ENCODE measurements at places on chromosomes 4 and X. TPM values are rescaled to one million over a fixed set of nuclear protein-coding genes. Genes with fewer than 3 reads are reported as not detected.

GRCh38 chr4:158760866-158761265 lies 8.0 kb upstream of the FNIP2 start:
- no peak for DNase-seq
- no peaks in the 10 kb centered on the region for H3K36me3 ChIP-seq
- H3K27me3 ChIP-seq, result no peaks in the 10 kb centered on the region
- no peak overlapping the region for H3K4me3 ChIP-seq
- no peak overlapping the region for H3K27ac ChIP-seq

GRCh38 chr4:167688660-167689142 lies 403.6 kb upstream of the ANXA10 start:
- no peak overlapping the region for H3K4me3 ChIP-seq

DNA sequence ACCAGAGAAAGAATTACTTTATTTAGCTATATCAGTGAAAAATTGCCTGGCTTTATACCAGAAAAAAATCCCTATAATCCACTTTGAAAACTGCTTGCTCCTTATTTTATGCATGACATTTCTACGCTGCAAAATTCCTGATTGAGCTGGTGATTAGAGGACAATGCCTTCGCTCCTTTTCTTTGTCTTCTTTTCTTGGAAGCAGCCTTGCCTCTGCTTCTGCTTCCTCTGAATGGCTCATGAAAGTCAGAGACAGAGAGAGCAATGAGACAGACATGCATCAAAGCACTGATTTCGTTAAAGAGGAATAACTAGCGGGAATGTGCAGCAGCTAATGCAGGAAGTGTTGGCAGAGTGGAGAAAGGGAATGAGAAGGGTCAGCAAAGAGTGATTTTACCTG lies 294.3 kb upstream of the IGFBP7 start:
- no peak overlapping the region for H3K27ac ChIP-seq
- H3K27me3 ChIP-seq, result no peaks in the 10 kb centered on the region
- H3K36me3 ChIP-seq, result no peaks in the 10 kb centered on the region
- no peak for DNase-seq

DNA sequence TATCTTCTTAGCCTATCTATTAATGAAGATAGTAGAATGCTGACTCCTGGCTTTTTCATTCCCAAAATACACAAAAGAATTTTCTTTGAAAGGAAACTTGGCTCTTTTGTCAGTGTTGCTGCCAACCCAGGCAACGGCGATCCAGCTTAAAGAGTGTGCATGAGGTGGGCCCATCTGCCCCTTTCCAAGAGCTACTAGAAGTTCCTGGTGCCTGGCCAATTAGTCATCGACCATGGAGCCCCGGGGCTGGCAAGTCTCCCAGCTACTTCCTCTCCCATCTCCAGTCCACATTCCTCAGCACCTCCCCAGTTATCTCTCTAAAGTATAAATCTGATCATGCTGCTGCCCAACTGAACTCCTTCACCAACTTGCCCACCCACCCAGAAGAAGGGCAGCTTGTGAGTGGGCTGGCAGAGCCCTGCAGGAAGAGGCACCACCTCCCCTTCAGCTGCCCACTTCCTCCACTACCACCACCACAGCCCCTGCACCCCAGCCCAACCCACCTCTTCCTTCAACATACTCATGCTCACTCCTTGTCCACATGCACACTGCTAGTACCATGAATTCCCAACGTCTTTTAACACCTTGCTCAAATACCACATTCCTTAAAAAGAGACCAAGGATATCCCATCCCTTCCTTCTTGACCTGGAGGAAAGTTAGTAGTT lies 158.2 kb upstream of the MAP3K15 start:
- H3K4me1 ChIP-seq, result no peaks in the 10 kb centered on the region
- no peak overlapping the region for H3K27ac ChIP-seq
- H3K27me3 ChIP-seq, result no peaks in the 10 kb centered on the region
- H3K4me3 ChIP-seq, result no peak overlapping the region

- no peak overlapping the region for H3K27ac ChIP-seq
- H3K36me3 ChIP-seq, result peaks cover 96% of the 10 kb centered on the region
- no peak overlapping the region for H3K4me3 ChIP-seq
- DNase-seq, result no peak
These were observed 67.4 kb downstream of the ZAR1 start for GRCh38 chr4:48557478-48557877.

- H3K27ac ChIP-seq, result no peak overlapping the region
- no peak for DNase-seq
- no peaks in the 10 kb centered on the region for H3K4me1 ChIP-seq
- peaks cover 26% of the 10 kb centered on the region for H3K27me3 ChIP-seq
- peak overlapping the region; percentile 40 for H3K4me3 ChIP-seq
These were observed 2185.1 kb upstream of the TENM3 start for GRCh38 chr4:180057891-180058671.

- no peak for DNase-seq
- no peaks in the 10 kb centered on the region for H3K27me3 ChIP-seq
- no peak overlapping the region for H3K27ac ChIP-seq
These were observed 66.6 kb downstream of the BLTP1 start for GRCh38 chr4:122218762-122219161.

DNA sequence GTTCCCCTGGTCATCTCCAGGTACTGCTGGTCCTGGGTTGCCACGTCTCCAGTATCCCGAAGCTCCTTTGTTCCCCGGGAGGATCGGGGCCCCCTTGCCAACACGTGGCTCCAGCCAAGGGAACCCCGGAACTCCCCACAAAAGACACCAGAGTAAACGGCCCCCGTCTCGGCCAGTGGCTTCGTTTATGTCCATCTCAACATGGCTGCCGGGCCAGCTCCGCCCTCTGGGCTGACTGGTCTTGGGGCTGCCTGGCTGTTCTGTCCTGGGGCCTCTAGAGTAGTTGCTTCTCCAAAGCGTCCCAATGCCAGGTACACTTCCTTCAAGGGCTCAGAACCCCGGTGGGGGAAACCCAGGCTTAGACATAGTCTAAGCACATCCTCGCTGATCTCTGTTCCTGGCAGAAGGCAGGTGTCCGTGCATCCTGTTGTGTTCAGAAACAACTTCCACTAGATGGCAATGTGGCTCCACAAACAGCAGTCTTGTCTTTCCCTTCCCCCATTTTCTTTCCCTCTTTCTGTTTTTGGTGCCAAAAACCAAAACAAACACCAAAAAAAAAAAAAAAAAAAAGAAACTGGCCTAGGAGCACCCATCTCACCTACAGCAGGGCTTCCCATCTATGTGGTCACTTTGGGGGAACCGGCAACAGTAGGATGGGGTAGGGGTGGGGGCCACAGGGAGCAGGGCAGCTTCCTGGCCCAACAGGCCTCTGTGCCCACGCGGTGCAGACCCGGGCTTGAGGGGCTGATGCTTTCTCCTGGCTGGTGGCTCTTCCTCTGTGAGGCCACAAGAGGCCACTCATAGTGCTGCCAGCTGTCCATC lies 35.3 kb downstream of the NBDY start:
- H3K27me3 ChIP-seq, result no peaks in the 10 kb centered on the region
- no peak overlapping the region for H3K4me3 ChIP-seq
- DNase-seq, result peak; percentile 42
- H3K36me3 ChIP-seq, result peaks cover 4% of the 10 kb centered on the region
- peak overlapping the region; percentile 50 for H3K27ac ChIP-seq

DNA sequence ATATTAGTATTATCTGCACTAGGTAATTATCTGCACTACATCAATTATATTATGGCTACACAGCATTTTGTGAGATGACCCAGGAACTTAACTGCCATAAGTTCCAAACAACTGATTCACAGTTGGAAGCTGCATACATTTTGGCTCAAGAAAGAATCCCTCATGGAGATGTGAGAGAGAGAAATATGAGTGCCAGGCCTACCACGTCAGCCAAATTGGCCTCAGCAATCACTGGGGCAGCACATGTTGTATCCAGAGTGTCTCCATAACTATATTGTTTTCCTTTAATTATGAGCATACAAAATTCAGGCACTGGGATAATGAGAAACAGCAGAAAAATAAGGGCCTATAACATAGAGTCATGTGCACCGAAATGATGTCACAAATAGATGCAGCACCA lies 174.2 kb upstream of the DMD start:
- no peak overlapping the region for H3K4me3 ChIP-seq
- H3K4me1 ChIP-seq, result no peaks in the 10 kb centered on the region
- no peak overlapping the region for H3K27ac ChIP-seq
- DNase-seq, result no peak
- H3K27me3 ChIP-seq, result no peaks in the 10 kb centered on the region

- H3K27me3 ChIP-seq, result no peaks in the 10 kb centered on the region
- no peaks in the 10 kb centered on the region for H3K36me3 ChIP-seq
- peaks cover 25% of the 10 kb centered on the region for H3K4me1 ChIP-seq
- DNase-seq, result peak; percentile 44
- H3K4me3 ChIP-seq, result no peak overlapping the region
These were observed 143.1 kb downstream of the PALLD start for GRCh38 chr4:168639914-168640313.

DNA sequence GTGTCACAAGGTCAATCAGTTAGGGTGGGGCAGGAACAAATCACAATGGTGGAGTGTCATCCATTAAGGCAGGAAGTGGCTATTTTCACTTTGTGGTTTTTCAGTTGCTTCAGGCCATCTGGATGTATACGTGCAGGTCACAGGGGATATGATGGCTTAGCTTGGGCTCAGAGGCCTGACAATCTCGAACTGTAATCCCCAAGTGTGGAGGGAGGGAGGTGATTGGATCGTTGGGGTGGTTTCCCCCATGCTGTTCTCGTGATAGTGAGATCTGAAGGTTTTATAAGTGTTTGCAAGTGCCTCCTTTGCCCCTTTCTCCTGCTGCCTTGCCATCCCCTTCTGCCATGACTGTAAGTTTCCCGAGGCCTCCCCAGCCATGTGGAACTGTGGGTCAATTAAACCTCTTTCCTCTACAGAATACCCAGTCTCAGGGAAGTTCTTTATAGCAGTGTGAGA lies 36.7 kb upstream of the STS start:
- no peaks in the 10 kb centered on the region for H3K36me3 ChIP-seq
- peaks cover 7% of the 10 kb centered on the region for H3K4me1 ChIP-seq
- no peak overlapping the region for H3K27ac ChIP-seq
- H3K4me3 ChIP-seq, result no peak overlapping the region
- H3K27me3 ChIP-seq, result no peaks in the 10 kb centered on the region

DNA sequence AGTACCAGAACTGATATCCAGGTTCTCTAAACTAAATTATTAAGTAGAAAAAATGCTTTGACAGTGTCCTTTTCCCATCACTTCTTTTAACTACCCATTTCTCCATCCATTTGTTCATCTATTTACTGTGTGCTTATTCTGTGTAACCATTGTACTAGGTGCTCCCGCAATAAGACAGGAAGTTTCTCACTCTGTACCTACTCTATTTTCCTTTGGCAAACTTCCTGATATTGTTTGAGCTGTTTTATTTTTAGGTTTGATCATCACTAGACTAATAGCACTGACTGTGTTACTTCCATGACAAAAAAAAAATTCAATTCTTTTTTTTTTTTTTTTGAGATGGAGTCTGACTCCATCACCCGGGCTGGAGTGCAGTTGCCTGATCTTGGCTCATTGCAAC lies 102.5 kb upstream of the CASK start:
- H3K4me3 ChIP-seq, result no peak overlapping the region
- no peaks in the 10 kb centered on the region for H3K36me3 ChIP-seq
- no peaks in the 10 kb centered on the region for H3K27me3 ChIP-seq

GRCh38 chr4:153729895-153730294 lies 29.9 kb downstream of the RNF175 start:
- peaks cover 57% of the 10 kb centered on the region for H3K4me1 ChIP-seq
- no peaks in the 10 kb centered on the region for H3K27me3 ChIP-seq
- no peak overlapping the region for H3K27ac ChIP-seq
- H3K4me3 ChIP-seq, result no peak overlapping the region
- no peaks in the 10 kb centered on the region for H3K36me3 ChIP-seq

- no peaks in the 10 kb centered on the region for H3K4me1 ChIP-seq
- no peaks in the 10 kb centered on the region for H3K36me3 ChIP-seq
- H3K4me3 ChIP-seq, result no peak overlapping the region
- DNase-seq, result no peak
These were observed 58.9 kb downstream of the CPE start for GRCh38 chr4:165437691-165438090.

GRCh38 chr4:38781854-38782261 lies 932 bp downstream of the TLR10 start:
- no peak overlapping the region for H3K4me3 ChIP-seq
- no peaks in the 10 kb centered on the region for H3K27me3 ChIP-seq
- H3K36me3 ChIP-seq, result no peaks in the 10 kb centered on the region
- H3K4me1 ChIP-seq, result no peaks in the 10 kb centered on the region

- no peaks in the 10 kb centered on the region for H3K36me3 ChIP-seq
- H3K27me3 ChIP-seq, result peaks cover 11% of the 10 kb centered on the region
- no peak overlapping the region for H3K27ac ChIP-seq
These were observed 37.9 kb upstream of the HMX1 start for GRCh38 chr4:8909548-8909947.

DNA sequence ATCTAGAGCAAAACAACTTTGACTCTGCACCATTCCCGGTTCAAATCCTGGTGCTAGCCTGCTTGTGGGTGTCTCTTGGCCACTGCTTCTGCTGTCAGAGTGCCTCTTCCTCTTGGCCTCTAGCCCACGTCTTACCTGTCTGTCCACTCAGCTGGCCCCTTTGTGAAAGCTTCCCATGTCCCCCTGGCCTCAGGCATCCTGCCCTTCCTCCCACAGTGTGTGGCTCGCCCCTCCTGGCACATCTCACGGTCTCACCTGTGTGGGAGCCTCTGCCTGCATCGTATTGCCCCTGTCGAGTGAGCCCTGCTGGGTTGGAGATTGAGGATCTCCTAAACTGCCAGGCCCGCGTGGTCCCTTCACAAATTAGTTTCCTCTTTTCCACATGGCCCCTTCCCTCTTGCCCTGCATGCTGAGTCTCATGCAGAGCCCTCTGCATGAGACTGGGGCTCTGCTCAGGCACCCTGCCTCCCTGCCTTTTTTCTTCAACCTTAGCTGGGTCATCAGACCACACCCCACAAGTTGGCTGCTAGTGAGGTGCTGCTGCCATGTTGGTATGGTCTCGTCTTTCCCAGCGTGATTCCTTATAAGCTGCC lies 53.7 kb upstream of the TADA2B start:
- no peak for DNase-seq
- H3K4me1 ChIP-seq, result peaks cover 76% of the 10 kb centered on the region
- no peak overlapping the region for H3K4me3 ChIP-seq
- H3K27ac ChIP-seq, result no peak overlapping the region

- no peak overlapping the region for H3K27ac ChIP-seq
- no peaks in the 10 kb centered on the region for H3K4me1 ChIP-seq
- no peak for DNase-seq
- H3K4me3 ChIP-seq, result no peak overlapping the region
- no peaks in the 10 kb centered on the region for H3K27me3 ChIP-seq
These were observed 8.6 kb downstream of the GALNT7 start for GRCh38 chr4:173177232-173177631.

GRCh38 chr4:110480031-110480549 lies 4.1 kb downstream of the ENPEP start:
- peak overlapping the region; percentile 25 for H3K27ac ChIP-seq
- peak overlapping the region; percentile 2 for H3K4me3 ChIP-seq
- H3K27me3 ChIP-seq, result no peaks in the 10 kb centered on the region
- H3K36me3 ChIP-seq, result no peaks in the 10 kb centered on the region
- peak; percentile 7 for DNase-seq

- no peak overlapping the region for H3K27ac ChIP-seq
- no peaks in the 10 kb centered on the region for H3K4me1 ChIP-seq
- no peak overlapping the region for H3K4me3 ChIP-seq
- no peak for DNase-seq
- H3K36me3 ChIP-seq, result no peaks in the 10 kb centered on the region
- H3K27me3 ChIP-seq, result no peaks in the 10 kb centered on the region
These were observed 45.7 kb downstream of the AFM start for GRCh38 chr4:73527196-73527595.

Gene TRPC5OS
- not detected for total RNA-seq

Gene OTUD4
- 35.5 TPM for total RNA-seq

Gene GPRASP3
- 5.4 TPM for total RNA-seq

Gene UGT2B10
- total RNA-seq, result not detected

Gene PPP1R2C
- total RNA-seq, result not detected

Gene STK32B
- total RNA-seq, result 0.32 TPM

Gene RXFP1
- total RNA-seq, result not detected

Gene TLR1
- 2.8 TPM for total RNA-seq

Gene ZFP42
- total RNA-seq, result 0.25 TPM

Gene AMBN
- not detected for total RNA-seq

Gene RHOXF2B
- total RNA-seq, result not detected

Gene DACH2
- total RNA-seq, result not detected

Gene ATXN3L
- not detected for total RNA-seq

Gene MAGEC1
- total RNA-seq, result not detected

Gene CD99
- 362 TPM for total RNA-seq
